ENCODE measurements at places on chromosomes 6 and 20. TPM values are rescaled to one million over a fixed set of nuclear protein-coding genes. Genes with fewer than 3 reads are reported as not detected.

ATAT1 gene
- not detected for total RNA-seq

MARCKS gene
- total RNA-seq: 76.0 TPM

OR2J3 gene
- total RNA-seq: not detected

ID4 gene
- 5.3 TPM for total RNA-seq

ZBTB46 gene
- total RNA-seq: 3.1 TPM

APCDD1L gene
- not detected for total RNA-seq

EDN3 gene
- 20.0 TPM for total RNA-seq

HLA-DQB1 gene
- total RNA-seq: not detected

- peaks cover 14% of the 10 kb centered on the region for H3K4me1 ChIP-seq
- DNase-seq: no peak
- no peak overlapping the region for H3K4me3 ChIP-seq
- H3K36me3 ChIP-seq: peaks cover 89% of the 10 kb centered on the region
- H3K27ac ChIP-seq: no peak overlapping the region
These were observed 15.1 kb upstream of the APMAP start for GRCh38 chr20:25007491-25008305.

DNA sequence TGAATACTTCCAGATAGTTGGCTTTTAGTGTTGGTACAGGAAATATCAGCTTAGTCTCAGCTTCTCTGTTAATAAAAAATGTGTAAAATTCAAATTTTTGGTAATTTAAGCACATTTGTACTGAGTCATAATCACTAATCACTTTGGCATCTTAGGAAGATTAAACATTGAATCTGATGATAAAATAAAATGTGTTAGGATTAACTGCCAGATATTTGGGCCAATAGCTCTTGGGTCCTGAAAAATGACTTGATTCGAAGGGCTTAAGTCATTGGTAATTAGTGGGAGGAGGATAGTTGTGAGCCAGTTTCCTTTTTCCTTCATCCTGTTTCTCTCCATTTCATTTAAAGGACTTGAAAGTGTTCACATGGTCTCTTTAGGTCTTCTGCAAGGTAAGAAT, 426.1 kb downstream of the RFPL4B start:
- no peaks in the 10 kb centered on the region for H3K27me3 ChIP-seq
- peak; percentile 11 for DNase-seq
- no peaks in the 10 kb centered on the region for H3K4me1 ChIP-seq

DNA sequence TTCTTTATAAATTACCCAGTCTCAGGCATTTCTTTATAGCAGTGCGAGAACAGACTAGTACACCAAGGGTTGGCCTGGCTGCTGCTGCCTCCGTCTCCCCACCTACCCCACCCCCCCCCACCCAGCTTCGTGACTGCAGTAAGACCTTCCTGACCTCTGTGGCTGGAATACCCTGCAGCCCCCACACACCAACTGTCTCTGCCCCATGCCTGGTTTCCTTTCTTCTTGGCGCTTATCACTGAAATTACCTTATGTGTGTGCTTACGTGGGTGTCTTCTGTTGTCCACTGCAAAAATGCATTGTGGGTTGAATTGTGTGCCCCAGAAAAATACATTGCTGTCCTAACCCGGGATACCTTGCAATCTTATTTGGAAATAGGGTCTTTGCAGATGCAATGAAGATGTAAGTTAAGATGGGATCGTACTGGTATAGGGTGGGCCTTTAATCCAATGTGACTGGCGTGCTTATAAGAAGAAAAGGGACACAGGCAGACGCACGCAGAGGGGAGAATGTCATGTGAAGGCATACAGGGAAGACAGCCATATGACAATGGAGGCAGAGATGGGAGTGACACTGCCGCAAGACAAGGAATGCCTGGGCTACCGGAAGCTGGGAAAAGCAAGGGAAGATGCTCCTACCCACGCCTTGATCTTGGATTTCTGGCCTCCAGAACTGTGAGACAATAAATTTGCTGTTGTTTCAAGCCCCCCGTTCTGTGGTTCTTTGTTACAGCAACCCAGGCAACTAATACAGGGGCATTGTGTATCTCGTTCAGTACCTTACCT, 15.4 kb downstream of the SYNJ2 start:
- no peak overlapping the region for H3K27ac ChIP-seq
- no peaks in the 10 kb centered on the region for H3K27me3 ChIP-seq
- peaks cover 17% of the 10 kb centered on the region for H3K4me1 ChIP-seq
- DNase-seq: no peak
- no peak overlapping the region for H3K4me3 ChIP-seq

DNA sequence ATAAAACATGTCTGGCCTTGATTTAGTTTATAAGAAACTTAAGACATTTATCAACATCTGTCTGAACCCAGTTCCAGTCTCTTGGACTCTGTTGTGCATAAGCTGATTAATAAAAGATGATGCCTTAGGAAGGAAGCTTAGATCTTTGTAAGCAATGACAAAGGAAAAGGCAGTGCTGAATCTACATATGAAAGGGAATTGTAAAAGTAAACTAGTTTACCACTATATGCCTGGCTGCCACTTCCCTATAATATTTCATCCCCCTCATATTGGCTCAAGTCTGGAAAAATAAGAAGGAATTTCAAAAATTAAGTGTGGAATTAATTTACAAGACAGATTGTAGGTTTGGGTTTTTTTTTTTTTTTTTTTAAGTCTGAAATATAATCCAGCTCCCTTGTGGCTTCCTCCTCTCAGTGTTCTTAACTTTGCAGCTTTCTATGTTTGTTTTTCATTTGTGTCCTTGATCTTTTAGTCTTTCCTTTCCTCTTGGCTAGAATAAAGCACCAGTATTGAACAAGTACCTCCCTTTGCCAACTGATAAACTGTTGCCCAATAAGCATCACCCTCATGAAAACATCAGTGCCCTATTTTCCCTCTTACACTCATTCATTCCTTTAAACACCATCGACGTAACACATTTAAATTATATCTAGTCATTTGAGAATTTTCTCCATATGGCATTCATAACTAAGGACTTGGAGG, 146.7 kb upstream of the TBX18 start:
- H3K27ac ChIP-seq: no peak overlapping the region

DNA sequence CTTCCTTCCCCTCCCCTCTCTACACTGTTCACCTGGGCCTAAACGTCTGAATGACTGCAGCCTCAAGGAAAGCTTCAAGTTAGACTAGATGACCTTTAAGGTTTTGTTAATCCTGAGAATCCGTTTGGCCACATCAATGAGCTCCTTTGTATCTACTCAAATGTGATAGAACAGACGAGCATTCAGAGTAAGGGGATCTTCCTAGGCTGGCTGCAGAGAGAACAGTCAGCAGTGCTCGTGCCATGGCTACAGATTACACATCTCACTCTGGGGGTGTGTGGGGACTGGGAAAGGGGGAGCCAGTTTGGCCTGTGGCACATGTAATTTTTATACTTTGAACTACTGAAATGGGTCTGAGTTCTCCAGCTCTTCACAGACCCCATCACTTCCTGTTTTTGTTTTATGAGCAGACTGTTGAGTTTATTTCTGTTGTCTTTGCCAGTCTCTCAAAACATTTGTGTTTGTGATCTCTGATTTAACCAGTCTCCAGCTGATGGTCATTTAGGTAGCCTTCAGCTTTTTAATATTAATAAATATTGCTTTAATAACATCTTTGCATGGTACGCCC, 50.9 kb downstream of the KCNS1 start:
- H3K36me3 ChIP-seq: peaks cover 33% of the 10 kb centered on the region
- no peak overlapping the region for H3K27ac ChIP-seq
- H3K4me1 ChIP-seq: no peaks in the 10 kb centered on the region
- H3K27me3 ChIP-seq: no peaks in the 10 kb centered on the region

DNA sequence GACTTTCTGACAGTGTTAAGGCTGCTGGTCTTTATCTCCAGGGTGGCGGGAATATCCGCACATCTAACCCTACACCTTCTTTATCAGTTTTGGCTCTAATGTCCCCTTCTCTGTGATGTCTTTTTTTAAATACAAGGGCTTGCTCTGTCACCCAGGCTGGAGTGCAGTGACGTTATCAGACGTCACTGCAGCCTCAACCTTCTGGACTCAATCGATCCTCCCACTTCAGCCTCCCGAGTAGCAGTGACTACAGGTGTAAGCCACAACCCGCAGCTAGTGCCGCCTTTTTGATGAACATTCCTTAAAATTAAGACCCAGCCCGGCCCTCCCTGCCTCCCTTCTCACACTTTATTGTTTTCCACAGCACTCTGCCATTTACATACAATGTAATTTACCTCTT, 120.1 kb upstream of the CDH4 start:
- H3K27ac ChIP-seq: no peak overlapping the region
- H3K36me3 ChIP-seq: no peaks in the 10 kb centered on the region
- no peak for DNase-seq
- no peak overlapping the region for H3K4me3 ChIP-seq
- peaks cover 30% of the 10 kb centered on the region for H3K27me3 ChIP-seq

- peaks cover 49% of the 10 kb centered on the region for H3K36me3 ChIP-seq
- no peaks in the 10 kb centered on the region for H3K27me3 ChIP-seq
- peaks cover 18% of the 10 kb centered on the region for H3K4me1 ChIP-seq
- H3K27ac ChIP-seq: peak overlapping the region; percentile 30
- no peak overlapping the region for H3K4me3 ChIP-seq
- peak; percentile 55 for DNase-seq
These were observed 13.9 kb upstream of the NAA20 start for GRCh38 chr20:20003031-20003954.

DNA sequence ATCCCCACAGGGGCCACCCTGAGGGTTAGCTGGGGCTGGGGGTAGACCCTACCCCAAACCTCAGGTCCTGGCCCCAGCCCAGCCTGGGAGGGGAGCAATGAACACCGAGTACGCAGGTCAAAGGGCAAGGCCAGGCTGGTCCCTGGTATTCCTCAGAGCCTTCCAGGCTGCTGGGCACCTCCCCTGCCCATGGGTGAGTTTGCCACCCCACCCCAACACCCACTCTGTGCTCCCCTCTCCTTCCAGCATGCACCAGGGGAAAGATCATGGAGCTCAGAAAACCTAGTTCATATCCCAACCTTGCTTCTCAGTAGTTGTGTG, 103.9 kb upstream of the FOXP4 start:
- H3K4me3 ChIP-seq: no peak overlapping the region
- H3K27me3 ChIP-seq: no peaks in the 10 kb centered on the region
- peaks cover 42% of the 10 kb centered on the region for H3K4me1 ChIP-seq
- DNase-seq: no peak
- H3K27ac ChIP-seq: no peak overlapping the region

GRCh38 chr20:56442389-56443365, 25.8 kb upstream of the RTF2 start:
- no peaks in the 10 kb centered on the region for H3K36me3 ChIP-seq
- no peak for DNase-seq
- no peaks in the 10 kb centered on the region for H3K4me1 ChIP-seq
- H3K27me3 ChIP-seq: no peaks in the 10 kb centered on the region
- no peak overlapping the region for H3K27ac ChIP-seq
- no peak overlapping the region for H3K4me3 ChIP-seq

GRCh38 chr20:9454791-9455190, 59.6 kb upstream of the LAMP5 start:
- no peaks in the 10 kb centered on the region for H3K36me3 ChIP-seq
- no peak overlapping the region for H3K27ac ChIP-seq
- peaks cover 4% of the 10 kb centered on the region for H3K4me1 ChIP-seq
- no peak for DNase-seq
- H3K27me3 ChIP-seq: no peaks in the 10 kb centered on the region

DNA sequence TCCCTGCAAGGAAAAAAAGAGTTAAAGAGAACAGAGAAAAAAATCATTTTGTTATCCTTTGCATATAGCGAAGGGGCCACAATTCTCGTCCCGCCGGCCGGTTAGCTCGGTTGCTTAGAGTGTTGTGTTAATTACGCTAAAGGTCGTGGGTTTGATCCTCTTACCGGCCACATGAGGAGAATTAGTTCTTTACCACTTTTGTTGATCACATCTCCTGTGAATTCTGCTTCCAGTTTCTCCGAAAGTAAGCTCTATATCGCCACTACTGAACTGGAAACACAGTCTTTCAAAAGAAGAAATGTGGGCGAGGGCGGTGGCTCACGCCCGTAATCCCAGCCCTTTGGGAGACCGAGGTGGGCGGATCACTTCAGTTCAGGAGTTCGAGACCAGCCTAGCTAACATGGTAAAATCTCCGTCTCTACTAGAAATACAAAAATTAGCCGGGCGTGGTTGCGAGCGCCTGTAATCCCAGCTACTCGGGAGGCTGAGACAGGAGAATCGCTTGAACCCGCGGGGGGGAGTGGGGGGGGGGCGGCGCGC, 13.4 kb downstream of the PRSS16 start:
- peaks cover 10% of the 10 kb centered on the region for H3K4me1 ChIP-seq
- peaks cover 91% of the 10 kb centered on the region for H3K27me3 ChIP-seq
- no peaks in the 10 kb centered on the region for H3K36me3 ChIP-seq
- H3K4me3 ChIP-seq: no peak overlapping the region

- no peak for DNase-seq
- no peak overlapping the region for H3K27ac ChIP-seq
- H3K27me3 ChIP-seq: no peaks in the 10 kb centered on the region
- no peak overlapping the region for H3K4me3 ChIP-seq
These were observed 80.9 kb downstream of the GJA1 start for GRCh38 chr6:121516331-121516730.
